ENCODE measurements at places on chromosomes 3 and 15.

- DNase-seq: peak; percentile 10
These were observed at the start of gene HCN4 for GRCh38 chr15:73368301-73369136. Gene HCN4, minus strand, starts transcription at chr15:73368958. Its CDS starts 688 bp downstream, at chr15:73368270.

GRCh38 chr3:83460052-83460451 lies 1498.7 kb upstream of the CADM2 start:
- no peak for DNase-seq

DNA sequence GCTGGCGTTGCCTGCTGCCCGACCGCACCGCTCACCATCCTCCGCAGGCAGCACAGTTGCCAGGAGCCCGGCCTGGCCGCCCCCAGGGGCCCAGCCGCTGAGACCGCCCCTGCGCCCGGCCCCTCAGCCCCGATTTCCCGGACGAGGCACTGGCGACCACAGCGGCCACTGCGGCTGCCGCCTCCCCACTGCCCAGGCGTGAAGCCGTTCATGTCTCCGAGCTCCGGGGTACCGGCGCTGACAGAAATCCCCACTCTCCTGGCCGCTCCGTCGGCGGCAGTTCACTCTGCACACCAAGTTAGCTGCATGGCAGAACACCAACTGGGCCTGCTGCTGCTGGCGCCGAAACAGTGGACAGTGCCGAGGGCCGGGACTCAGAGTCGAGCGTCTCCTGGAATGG lies 8.5 kb downstream of the SELENOT start:
- DNase-seq: no peak

DNA sequence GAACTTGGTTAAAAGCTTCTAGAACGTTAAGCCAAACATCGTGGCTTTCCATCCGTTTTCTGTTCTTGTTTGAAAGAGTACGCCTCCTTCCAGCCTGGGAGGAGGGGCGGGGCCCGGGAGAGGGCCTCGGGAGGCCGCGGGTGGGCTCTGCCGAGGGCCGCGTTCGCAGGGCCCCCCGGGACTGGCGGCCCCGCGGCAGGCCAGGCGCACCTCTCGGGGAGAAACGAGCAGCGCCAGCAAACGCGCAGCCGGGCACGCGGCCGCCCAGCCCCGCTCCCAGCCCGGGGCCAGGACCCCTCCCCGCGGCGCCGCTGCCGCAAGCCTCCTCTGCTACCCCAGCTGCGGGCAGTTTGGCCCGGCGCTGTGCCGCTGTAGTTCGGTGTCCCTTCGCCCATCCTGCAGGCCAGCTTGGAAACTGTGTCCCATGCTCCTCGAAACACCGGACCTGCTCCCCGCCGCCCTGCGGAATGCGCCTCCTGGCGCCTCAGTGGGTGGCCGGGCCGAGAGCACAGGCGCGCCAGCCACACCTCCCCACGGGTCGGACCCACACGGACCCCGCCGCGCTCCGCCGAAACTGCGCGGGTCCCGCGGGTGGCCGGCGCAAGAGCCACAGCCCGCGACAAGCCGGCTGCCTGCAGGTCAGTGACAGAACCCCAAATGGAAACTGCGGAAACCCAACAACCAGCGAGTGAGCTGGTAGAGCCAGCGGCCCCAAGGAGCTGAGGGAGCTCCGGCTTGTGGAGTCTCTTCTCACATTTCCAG lies 2.3 kb downstream of the OCA2 start:
- DNase-seq: no peak

- DNase-seq: no peak
These were observed 44.8 kb upstream of the RNU6-1 start for GRCh38 chr15:67884514-67885174.

DNA sequence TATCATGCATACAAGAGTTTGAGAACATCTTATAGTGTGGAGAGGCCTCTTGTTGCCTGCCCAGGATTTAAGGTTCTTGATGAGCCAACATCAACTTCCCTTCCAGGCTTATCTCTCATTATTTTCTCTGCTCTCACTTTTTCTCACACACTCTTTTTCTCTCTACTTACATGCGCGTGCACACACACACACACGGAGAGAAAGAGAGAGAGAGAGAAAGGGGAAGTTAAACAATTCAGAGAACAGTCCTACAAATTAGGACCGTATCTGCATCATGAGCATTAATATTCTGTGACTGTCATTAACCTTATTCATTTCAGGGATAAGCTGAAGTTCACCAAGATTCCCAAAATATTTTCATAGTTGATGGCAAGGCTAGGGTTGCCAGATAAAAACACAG lies 269.0 kb downstream of the ZNF621 start:
- DNase-seq: no peak

- no peak for DNase-seq
These were observed 34.1 kb downstream of the TSPAN3 start for GRCh38 chr15:77036537-77037387.

DNA sequence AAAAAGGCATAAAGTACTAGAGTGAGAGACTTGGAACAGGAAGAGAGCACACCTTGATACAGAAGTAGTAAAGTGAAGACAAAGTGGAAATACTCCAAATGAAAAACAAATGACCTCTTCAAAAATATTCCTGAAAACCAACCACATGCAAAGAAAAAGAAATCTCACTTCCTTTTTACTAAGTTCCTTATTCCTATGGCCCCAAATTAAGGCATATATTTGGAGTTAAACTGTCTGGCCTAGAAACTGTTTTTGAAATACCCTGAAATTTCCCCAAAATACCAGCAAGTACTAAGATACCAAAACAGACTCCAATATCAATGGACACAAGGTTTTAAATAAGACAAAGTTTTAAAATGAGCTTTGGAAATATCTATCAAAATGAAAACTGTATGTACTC lies 58.2 kb downstream of the ZNF148 start:
- no peak for DNase-seq

DNA sequence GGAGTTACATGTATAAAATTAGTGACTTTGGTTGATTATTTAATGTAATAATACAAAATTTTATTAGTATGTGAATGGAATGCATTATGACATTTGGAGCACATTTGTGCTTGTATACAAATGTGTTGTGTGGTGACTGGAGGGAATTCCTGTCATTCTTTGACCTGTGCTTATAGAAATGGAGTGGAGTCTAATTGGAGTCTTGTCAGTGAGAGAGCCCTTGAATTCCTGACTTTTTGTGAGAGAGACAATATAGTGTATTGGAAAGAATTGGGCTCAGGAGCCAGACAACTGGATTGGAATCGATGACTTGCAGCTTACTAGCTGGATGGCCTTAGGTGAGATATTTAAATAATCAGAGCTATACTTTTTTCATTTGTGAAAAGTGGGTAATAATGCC lies 9.4 kb downstream of the TCF12 start:
- no peak for DNase-seq

DNA sequence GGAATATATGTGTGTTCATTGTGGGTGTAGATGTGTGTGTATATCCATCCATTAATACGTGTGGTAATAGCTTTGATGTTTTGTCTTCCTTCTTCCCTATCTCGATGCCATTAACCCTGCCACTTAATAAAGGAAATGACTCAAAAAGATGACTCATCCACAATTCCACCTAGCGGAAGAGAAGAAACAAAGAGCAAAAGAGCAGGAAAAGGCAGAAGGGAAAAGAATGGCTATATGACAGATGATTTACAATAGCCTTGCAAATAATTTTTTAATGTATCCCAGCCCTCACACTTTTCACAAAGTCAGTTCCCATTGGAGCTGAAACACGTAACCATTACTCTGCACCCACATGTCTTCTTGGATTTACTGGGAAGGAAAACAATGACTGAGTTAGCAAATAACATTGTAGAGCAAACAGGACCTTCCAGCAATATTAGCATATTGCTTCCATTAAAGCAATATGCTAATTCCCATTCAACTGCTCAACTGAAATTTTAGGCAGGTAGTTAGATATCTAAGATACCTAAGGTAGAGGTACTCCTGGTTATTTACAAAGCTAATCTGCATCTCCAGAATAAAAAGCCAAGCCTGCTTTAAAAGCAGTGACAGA lies 197.2 kb downstream of the KCNAB1 start:
- DNase-seq: no peak

DNA sequence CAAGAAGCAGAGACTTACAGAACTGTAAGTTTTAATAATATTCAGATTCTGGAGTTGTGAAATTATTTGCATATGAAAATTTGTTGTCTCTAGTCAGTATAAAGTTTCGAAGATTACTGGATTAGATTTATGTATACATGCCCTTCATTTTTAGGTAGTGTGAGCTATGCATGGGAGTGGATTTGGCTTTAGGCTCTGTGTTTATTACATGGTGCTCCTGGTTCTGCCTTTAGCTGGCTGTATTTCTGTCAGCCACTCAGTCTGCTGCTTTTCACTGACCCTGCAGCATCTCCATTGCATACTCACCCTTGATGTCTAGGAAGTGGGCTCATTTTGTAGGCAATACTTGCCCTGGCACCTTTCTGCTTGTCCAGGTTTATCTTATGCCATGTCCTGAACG lies 147.5 kb upstream of the LRRFIP2 start:
- no peak for DNase-seq

- DNase-seq: no peak
These were observed 54.3 kb downstream of the HMG20A start for GRCh38 chr15:77475001-77475400.

DNA sequence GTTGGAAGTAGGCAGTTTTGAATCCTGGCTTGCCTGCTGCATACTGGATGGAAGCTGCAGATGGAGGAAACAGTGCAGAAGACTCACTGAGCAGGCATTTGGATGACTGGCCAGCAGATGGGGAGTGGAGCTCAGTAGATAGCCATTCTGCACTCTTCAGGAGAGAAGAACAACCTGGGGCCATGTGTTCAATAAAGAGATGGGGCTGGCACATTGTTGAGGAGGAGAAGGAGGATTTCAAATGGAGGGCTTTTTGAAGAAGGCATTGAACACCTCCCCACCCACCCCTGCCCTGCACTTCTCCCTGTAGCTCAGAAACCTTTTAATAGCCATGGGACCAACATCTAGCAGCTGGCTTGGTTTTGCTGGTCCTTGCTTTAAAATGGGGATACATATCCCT lies 109.8 kb downstream of the CACNA1D start:
- no peak for DNase-seq

GRCh38 chr3:137199678-137200077 lies 241.9 kb downstream of the IL20RB start:
- DNase-seq: no peak

- DNase-seq: no peak
These were observed 1536.7 kb downstream of the SI start for GRCh38 chr3:163541629-163542028.

- no peak for DNase-seq
These were observed 48.1 kb downstream of the SH3BP5 start for GRCh38 chr3:15284121-15284889.

DNA sequence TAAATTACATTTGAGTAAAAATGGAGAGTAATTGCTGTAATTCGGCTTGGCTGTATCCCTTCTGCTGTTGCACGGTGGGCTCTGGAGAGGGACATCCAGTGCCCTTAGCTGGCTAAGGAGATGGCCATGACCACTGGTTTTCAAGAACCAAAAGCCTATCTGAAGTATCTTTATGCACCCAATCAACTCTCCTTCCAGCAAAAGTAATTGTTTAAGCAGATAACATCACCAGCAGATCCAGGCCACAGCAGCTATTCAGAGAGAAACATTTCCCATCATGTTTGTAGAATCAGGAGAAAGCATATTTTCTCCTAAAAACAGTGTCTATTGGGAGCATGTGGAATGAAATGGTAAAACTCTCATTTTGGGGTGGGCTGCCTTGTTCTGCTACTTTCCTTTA lies 514.5 kb upstream of the RGMA start:
- no peak for DNase-seq

GRCh38 chr15:53759411-53759931 lies at the start of gene WDR72:
Gene WDR72, minus strand, starts transcription at chr15:53759663. Its CDS starts 26,514 bp downstream, at chr15:53733149.
- no peak for DNase-seq

DNA sequence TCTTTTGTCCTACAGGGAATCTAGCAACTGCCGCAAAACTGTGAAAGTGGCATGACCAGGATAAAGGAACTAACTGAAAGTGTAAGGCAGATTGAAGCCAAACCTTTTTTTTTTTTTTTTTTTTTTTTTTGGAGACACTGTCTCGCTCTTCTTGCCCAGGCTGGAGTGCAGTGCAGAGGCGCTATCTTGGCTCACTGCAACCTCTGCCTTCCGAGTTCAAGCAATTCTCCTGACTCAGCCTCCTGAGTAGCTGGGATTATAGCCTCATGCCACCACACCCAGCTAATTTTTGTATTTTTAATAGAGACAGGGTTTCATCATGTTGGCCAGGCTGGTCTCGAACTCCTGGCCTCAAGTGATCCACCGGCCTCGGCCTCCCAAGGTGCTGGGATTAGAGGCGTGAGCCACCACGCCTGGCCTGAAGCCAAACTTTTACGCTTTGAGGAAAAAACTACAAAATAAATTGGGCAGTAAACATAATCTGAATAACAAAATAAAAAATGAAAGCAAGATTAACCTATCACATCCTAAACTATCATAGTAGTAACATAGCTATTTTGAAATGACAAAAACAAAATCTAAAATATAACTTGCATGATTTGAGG lies 9.7 kb downstream of the SLTM start:
- DNase-seq: no peak

GRCh38 chr3:125331243-125331642 lies 43.9 kb downstream of the ZNF148 start:
- DNase-seq: no peak

DNA sequence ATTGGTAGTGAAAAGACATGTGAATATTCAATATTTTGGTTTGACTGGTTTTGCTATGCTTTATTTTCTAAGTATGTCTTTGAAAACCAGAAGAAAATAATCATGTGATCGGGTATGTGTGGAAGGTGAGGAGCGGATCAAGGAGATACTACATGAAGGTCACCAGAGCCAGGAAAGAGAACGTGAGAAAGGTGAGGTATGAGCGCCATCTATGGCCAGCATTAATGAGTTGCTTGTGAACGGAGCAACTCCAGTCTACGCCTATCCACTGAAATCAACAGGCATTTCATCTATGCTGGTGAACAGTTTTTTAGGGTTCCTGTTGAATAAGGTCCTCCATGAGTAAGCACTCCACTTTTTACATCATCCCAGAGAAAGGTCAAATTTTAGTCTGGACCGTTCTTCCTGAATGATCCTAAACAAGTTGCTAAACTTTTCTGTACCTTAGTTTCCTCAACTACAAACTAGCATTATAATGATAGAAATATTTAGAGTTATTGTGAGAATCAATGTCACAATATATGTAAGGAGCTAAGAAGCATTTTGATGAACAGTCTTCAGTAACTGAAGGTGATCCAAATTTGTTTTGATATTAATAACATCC lies 1435.2 kb upstream of the CADM2 start:
- DNase-seq: peak; percentile 74

DNA sequence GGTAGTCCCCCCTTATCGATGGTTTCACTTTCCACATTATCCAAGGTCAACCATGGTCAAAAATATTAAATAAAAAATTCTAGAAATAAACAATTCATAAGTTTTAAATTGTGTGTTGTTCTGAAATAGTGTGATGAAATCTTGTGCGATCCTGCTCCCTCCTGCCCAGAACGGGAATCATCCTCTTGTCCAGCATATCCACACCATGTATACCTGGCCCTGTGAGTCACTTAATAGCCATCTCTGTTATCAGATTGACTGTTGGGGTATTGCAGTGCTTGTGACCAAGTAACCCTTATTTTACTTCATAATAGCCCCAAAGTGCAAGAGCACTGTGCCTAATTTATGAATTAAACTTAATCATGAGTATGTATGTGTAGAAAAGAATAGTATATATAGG lies 19.1 kb downstream of the FAM81A start:
- DNase-seq: no peak
